ENCODE measurements at places on chromosomes 5 and 9. TPM values are rescaled to one million over a fixed set of nuclear protein-coding genes. Genes with fewer than 3 reads are reported as not detected.

DNA sequence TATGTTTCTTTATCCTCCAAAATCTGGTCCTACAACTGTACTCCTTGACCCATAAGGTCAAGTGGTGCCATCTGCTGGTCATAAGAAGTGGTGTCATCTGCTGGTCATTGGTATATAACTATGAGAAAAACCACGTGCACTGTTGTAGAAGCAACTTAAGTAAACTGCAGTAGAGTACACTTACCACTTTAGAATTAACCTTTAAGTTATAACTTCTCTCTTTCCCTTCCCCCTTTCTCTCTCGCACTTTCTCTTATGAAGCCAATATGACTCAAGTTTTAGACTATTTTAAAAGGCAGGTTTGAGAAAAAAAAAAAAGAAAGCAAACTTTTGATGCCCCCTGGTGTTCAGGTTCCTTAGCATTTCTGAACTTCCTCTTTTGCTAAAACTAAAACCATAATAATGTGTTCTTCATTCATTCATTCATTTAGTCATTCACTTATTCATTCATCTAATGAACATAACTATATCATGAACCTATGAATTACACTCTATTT lies 12.8 kb upstream of the MTAP start:
- H3K36me3 ChIP-seq, result no peaks in the 10 kb centered on the region
- H3K27ac ChIP-seq, result no peak overlapping the region
- no peak for DNase-seq
- H3K27me3 ChIP-seq, result no peaks in the 10 kb centered on the region
- H3K4me1 ChIP-seq, result no peaks in the 10 kb centered on the region

DNA sequence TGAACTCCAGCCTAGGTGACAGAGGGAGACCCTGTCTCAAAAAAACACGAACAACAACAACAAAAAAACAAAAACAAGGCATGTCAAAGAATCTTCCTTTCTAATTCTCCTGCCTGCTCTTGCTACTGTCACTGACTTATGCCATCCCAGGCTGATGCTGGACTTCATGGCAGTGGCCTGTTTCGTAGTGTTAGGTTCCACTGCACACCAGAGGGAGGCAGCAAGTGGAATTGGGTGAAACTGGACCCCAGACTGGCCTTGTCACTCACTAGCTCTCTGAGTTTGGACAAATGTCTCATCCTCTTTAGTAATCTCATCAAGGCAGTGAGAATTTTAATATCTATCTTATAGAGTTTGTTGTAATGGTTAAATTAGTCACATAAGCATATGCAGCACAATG lies 12.9 kb downstream of the NIM1K start:
- H3K4me1 ChIP-seq, result no peaks in the 10 kb centered on the region
- H3K4me3 ChIP-seq, result no peak overlapping the region
- H3K27ac ChIP-seq, result no peak overlapping the region
- DNase-seq, result no peak
- H3K36me3 ChIP-seq, result no peaks in the 10 kb centered on the region

- peak; percentile 77 for DNase-seq
- peaks cover 18% of the 10 kb centered on the region for H3K4me1 ChIP-seq
- H3K27ac ChIP-seq, result no peak overlapping the region
- no peaks in the 10 kb centered on the region for H3K27me3 ChIP-seq
Measured at GRCh38 chr9:91037511-91038482, 236.2 kb downstream of the SYK start.

DNA sequence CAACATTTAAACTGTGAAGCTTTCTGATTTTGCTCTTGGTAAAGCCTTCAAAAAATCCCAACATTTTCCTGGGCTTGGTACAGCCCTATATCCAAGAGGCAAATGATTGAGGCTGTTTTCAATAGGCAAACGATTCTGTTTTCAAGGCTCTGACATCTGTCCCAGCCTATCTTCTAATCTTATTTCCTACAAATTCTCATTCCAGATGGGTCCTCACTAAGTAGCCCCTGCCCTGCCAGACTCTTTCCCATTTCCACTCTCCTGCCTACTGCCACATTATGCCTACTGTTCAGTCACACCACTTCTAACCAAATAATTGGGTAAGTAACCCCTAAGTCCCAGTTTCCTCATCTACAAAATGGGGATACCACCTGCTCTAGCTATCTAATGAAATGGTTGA lies 3.5 kb downstream of the GBA2 start:
- H3K27ac ChIP-seq, result peak overlapping the region; percentile 27
- no peak overlapping the region for H3K4me3 ChIP-seq
- no peak for DNase-seq
- H3K4me1 ChIP-seq, result no peaks in the 10 kb centered on the region
- no peaks in the 10 kb centered on the region for H3K27me3 ChIP-seq

DNA sequence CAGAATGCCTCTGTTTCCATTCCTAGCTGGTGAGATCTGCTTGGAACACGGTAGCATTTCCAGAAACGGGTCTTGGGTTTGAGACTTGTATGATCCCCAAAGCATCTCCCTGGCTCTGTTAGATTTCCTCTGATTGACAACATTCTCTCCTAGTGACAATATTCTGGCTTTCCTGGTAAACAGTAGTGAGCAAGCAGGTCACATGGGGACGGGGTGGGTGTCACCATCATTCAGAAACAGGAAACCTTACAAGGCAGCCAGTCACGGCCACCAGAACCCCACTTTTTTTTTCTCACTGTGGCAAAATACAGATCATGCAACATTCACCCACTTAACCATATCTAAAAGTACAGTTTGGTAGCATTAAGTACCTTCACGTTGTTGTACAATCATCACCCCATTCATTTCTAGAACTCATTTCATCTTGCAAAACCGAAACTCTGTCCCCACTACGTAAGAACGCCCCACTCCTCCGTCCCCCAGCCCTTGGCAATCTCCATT lies 90.1 kb upstream of the LMX1B start:
- no peak overlapping the region for H3K27ac ChIP-seq
- no peaks in the 10 kb centered on the region for H3K36me3 ChIP-seq
- H3K4me1 ChIP-seq, result no peaks in the 10 kb centered on the region
- no peak overlapping the region for H3K4me3 ChIP-seq
- no peaks in the 10 kb centered on the region for H3K27me3 ChIP-seq

DNA sequence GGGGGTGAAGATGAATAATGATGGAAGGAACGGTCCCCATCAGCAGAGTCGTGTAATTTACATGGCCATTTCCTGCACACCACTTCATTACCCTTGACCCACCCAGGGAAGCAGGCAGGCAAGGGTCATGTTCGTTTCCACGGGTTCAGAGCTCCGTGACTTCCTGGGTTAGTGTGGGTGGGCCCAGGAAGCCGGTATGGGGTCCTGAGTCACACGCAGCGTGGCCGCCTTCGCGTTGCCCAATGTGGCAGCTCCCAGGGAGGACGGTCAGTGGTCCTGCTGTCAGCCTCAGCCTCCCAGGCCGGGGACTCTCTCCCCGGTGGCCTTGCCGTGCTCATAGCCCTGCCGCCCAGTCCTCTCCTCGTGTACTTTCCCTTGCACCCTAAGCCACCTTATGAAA lies 5.1 kb upstream of the TERT start:
- H3K27ac ChIP-seq, result no peak overlapping the region
- no peaks in the 10 kb centered on the region for H3K36me3 ChIP-seq

DNA sequence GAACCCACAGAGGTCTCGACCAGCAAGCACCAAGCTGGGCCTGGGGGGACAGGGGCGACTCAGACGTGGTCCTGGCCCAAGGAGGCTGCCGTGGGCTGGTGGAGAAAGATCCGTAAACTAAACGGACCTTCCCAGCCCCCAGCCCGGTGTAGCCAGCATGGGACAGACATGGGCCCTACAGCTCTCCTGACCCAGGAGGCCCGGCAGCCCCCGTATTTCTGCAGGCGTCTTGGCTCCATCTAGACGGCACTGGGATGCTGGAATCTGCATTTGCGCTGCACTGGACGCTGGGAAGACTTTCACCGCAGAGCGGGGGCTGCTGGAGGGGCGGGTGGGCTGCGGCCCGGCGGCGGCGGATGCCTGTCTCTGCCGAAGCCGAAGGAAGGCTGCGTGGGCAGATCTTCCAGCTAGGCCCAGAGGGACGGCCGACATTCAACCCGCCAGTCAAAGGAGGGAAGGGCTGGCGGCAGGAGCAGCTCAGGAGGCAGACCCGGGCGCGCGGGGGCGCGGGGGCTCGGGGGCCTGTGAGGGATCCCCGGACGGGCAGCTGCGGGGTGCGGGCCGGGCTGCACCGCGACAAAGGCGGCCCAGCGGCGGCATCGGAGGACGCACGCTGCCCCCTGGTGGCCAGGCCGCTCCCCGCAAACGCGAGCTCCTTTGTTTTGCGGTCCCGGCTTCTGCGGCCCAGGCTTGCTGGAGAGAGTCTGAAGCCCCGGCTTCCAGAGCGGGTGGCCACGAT lies 266.2 kb downstream of the NSG2 start:
- peak overlapping the region; percentile 48 for H3K4me3 ChIP-seq
- no peak for DNase-seq
- no peaks in the 10 kb centered on the region for H3K27me3 ChIP-seq
- H3K4me1 ChIP-seq, result peaks cover 12% of the 10 kb centered on the region

- no peak overlapping the region for H3K4me3 ChIP-seq
- no peaks in the 10 kb centered on the region for H3K36me3 ChIP-seq
- no peaks in the 10 kb centered on the region for H3K4me1 ChIP-seq
- no peak for DNase-seq
Measured at GRCh38 chr5:148922606-148923005, 96.2 kb downstream of the ADRB2 start.

- DNase-seq, result no peak
- no peaks in the 10 kb centered on the region for H3K27me3 ChIP-seq
- no peaks in the 10 kb centered on the region for H3K36me3 ChIP-seq
- no peaks in the 10 kb centered on the region for H3K4me1 ChIP-seq
- H3K4me3 ChIP-seq, result no peak overlapping the region
Measured at GRCh38 chr9:136624184-136624951, 38.3 kb upstream of the EGFL7 start.

- peak overlapping the region; percentile 77 for H3K4me3 ChIP-seq
- H3K4me1 ChIP-seq, result peaks cover 59% of the 10 kb centered on the region
- DNase-seq, result no peak
- H3K27me3 ChIP-seq, result no peaks in the 10 kb centered on the region
Measured at GRCh38 chr5:132227235-132227484, 493 bp downstream of the P4HA2 start.

- no peak overlapping the region for H3K27ac ChIP-seq
- H3K4me3 ChIP-seq, result no peak overlapping the region
- no peaks in the 10 kb centered on the region for H3K27me3 ChIP-seq
Measured at GRCh38 chr5:108467563-108467962, 85.7 kb upstream of the FBXL17 start.

GRCh38 chr5:170554521-170555267 lies 50.9 kb downstream of the KCNIP1 start:
- peaks cover 12% of the 10 kb centered on the region for H3K4me1 ChIP-seq
- no peak overlapping the region for H3K4me3 ChIP-seq
- DNase-seq, result no peak
- H3K27ac ChIP-seq, result no peak overlapping the region

PCDHGB3 gene
- 7.2 TPM for total RNA-seq

ARAP3 gene
- 5.6 TPM for total RNA-seq

CDKN2A gene
- not detected for total RNA-seq

SHISAL2B gene
- not detected for total RNA-seq

C1QTNF2 gene
- 1.5 TPM for total RNA-seq

FAM163B gene
- not detected for total RNA-seq
